ENCODE measurements at places on chromosomes 12 and 14. TPM values are rescaled to one million over a fixed set of nuclear protein-coding genes. Genes with fewer than 3 reads are reported as not detected.
A peak's percentile ranks its signal among the peaks of the same experiment; 100 is the strongest.

GRCh38 chr12:29732191-29732590 lies 51.6 kb downstream of the TMTC1 start:
- no peak for DNase-seq

GRCh38 chr14:89641495-89642175 lies 224.6 kb upstream of the FOXN3 start:
- no peak for DNase-seq

- DNase-seq = no peak
These were observed 331.7 kb downstream of the ETNK1 start for GRCh38 chr12:22956690-22957089.

GRCh38 chr12:46609273-46609623 lies 216.5 kb downstream of the SLC38A4 start:
- DNase-seq = no peak

DNA sequence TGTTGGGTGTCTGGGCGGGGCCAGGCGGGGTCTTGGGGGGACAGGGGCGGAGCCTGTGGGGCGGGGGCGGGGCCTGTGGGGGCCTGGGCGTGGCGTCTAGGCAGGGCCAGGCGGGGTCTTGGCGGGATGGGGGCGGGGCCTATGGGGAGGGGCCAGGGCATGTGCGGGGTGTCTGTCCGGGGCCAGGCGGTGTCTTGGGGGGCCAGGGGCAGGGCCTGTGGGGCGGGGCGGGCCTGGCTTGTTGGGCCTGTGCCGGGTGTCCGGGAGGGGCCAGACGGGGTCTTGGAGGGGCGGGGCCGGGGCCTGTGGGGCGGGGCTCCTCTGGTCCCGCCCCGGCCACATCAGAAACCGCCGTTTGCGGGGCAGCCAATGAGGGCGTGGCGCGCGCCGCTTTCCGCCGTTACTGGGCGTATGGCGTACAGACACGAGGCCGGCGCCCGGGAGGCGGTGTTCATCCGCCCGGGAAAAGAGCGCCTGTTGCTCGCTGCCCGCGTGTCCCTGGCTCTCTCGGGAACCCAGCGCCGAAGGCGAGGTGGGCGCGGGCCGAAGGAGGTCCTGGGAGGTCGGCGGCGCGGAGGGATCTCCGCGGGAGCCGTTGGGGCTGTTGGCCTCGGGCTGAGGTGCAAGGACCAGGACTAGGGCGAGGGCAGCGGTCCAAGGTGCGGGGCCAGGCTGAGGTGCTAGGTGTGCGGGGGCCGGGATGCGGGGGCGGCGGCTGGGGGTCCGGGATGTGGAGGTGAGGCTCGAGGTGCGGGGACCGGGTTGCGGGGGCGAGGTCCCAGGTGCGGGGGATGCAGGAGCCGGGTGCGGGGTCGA lies at the start of gene PIWIL1:
TSS of gene PIWIL1 (plus strand) at position 400 of the 816 bp plus-strand sequence. CDS start 4,705 bp downstream, outside the sequence.
- no peak for DNase-seq

DNA sequence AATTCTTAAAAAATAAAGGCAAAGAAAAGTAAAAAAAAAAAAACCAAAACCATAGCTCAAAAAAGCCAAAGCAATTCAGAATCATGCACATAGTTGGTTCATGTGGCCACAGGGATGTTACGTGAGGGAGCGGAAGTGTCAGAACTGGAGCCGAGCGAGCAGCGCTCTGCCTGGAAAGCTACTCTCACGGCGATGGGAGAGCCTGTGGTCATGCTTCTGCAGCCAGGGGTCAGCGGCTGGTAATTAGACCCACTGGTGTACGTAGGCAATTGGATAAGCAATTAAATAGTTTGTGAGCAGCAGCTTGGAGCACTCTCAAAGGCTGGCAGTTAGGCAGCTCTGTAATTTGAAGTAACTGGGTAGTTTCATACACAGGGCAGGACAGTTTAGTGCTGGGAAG lies 58.1 kb downstream of the TRHDE start:
- no peak for DNase-seq

DNA sequence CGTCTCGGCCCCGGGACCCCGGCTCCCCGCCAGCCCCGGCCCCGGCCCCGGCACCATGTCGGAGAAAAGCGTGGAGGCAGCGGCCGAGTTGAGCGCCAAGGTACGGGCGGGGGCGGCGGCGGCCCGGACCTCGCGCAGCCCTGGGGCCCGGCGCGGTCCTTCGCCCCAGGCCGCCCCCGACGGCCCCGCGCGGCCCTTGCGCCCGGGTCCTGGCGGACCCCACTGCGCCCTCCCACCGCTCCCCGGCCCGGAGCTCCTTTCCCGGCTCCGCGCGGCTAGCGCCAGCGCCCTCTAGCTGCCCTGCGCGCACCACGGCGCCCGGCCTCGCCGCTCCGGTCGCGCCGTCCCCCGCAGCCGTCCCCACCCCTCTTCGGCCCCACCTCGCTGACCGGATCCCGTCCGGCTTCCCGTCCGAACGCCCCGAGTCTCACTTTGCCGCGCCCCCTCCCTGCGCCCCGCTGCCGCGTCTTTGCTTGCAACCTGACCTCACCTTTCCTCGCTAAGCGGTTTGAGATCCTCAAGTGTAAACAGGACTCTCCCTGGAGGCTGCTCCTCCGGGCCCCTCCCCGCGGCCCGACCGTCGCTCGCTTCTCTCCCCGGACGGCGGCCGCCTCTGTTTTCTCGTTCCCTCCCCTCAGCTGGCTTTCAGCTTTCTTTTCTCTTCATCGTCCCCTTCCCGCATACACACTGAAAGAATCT lies 637 bp downstream of the PTMS start:
- peak; percentile 80 for DNase-seq

DNA sequence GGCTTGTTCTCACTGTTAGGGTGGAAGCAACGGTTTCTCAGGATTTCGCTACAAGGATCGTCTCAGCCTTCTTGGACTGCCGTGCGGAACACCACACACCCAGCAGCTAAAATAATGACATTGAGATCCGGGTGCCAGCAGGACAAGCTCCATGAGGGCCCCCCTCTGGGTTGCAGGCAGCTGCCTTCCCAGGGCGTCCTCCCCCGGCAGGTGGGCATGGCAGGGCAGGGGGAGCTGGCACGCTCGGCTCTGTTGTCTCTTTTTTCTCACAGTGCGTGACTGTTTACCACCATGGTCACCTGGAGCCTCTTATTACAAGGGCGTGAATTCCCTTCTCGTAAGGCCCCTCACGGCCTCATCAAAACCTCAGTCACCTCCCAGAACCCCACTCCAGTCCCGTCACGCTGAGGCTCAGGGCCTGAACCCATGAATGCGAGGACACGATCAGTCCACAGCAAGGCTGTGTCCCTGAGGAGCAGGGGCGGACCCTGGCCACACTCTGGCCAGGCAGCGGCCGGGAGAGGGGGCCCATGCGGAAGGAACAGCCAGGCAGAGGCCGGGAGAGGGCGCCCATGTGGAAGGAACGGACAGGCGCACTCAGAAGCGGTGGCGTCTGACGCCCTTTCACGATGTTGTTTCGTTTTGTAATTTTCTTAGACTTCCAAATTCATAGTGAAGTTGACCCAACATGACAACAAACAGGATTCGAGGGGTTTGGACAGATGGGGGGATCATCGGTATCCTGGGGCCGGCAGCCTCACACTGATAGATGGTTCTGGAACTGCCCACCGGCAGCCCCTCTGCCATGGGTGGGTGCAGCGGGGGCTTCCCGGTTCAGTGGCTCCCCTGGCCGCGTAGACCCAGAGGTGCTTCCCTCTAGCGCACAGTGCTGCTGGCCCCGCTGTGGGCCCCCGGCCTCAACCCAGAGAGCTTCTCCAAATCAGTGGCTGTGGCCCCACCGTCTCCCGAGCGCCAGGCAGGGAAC lies 10.0 kb downstream of the LRCOL1 start:
- DNase-seq = peak; percentile 64

GRCh38 chr12:92408072-92408900 lies 262.6 kb upstream of the BTG1 start:
- peak; percentile 45 for DNase-seq

DNA sequence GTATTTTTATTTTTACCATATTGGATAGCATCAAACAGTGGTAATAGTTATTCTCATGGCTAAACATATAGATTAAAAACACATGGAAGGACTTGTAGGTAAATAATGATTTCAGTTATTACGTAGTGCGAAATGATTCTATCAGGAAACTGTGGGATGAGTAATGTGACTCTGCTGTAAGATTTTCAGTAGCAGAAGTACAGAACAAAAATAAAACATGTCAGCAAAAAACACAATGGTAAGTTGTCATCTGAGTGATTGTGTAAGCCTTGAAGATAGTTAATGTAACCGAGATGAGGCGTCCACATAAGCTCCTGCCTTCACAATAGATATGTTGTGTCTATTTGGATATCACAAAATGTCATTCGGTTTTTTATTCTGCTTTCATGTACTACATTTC lies 99.8 kb downstream of the BORCS5 start:
- DNase-seq = no peak

- DNase-seq = peak; percentile 61
These were observed 126.9 kb downstream of the DUSP6 start for GRCh38 chr12:89225401-89225800.

DNA sequence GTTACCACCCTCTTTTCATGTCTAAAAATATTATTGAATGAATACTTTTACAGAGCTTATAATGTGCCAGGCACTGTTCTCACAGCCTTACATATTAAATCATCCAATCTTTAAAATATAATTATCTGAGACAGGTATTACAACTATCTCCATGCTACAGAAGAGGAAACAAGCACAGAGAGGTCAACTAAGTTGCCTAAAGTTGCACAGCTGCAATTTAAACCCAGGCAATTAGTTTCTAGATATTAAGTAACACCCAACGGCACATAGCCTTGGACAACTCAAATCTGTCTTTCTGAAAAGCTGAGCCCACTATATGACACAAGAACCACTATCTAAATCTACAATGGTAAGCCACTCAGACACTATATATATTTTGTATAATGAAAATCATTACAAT lies 92.6 kb downstream of the SLC2A13 start:
- DNase-seq = no peak

DNA sequence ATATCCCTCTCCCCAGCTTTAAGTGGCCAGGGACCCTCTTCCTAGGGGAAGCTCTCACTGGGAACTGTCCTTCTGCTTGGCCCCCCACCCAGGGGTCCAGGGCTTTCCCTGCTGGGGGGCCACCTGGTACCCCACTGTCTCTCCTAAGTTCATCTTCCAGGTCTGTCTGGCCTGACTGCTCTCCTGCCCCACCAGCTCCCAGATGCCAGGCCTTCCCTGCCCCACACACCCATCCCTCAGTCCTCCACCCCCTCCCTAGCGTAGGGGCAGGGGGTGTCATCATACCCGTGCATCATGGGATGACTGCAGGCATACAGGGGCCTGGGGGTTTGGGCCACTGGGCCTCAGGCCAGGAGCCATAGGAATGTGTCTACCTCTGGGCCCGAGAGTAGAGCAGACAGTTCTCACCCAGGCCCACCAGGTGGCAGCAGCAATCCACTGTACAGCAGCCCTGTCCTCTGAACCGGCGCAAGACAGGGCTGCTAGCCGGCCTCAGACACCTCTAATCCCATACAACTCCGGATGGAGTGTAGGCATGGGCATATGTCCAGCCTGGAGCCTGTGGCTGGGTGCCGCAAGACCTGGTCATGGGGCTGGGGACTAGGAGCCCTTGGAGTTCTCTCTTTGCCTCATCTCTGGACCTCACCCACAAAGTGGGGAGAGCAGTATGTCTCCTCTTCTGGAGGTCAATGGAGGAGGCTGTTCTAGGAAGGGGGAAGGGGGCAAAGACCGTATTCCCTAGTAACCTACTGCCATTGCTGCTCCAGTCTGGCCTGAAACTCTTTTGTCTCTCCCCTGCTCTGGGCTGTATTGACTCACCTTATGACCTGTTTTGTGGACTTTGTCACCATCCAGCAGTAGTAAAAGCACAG lies 10.0 kb upstream of the SMARCD1 start:
- DNase-seq = peak; percentile 87

- DNase-seq = no peak
These were observed 905.4 kb downstream of the SLC16A7 start for GRCh38 chr12:60501124-60501729.

- DNase-seq = no peak
These were observed 40.1 kb downstream of the NGB start for GRCh38 chr14:77230914-77231313.

GRCh38 chr14:26729851-26730250 lies 132.0 kb upstream of the NOVA1 start:
- DNase-seq = no peak

GRCh38 chr12:3601461-3602150 lies 110.6 kb downstream of the PRMT8 start:
- no peak for DNase-seq

GRCh38 chr12:6526201-6526600 lies 8.1 kb upstream of the GAPDH start:
- no peak for DNase-seq

DNA sequence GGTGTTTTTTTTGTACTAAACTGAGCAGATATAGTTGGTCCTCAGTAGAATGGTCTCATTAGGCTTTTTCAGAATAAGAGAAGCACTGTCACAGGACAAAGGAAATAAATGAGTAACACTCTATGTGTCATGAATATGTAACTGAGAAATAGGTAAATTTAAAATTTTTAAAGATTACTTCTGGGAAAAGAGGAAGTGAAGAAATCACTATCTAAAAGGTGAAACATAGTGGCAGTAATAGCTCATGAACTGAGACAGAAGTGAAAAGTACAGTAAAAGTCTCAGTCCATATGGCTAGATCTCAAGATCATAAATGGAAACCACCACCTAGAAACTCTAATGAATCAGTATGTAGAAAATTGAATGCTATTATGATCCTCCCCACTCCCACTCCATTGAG lies 89.3 kb upstream of the TTC7B start:
- DNase-seq = no peak

DNA sequence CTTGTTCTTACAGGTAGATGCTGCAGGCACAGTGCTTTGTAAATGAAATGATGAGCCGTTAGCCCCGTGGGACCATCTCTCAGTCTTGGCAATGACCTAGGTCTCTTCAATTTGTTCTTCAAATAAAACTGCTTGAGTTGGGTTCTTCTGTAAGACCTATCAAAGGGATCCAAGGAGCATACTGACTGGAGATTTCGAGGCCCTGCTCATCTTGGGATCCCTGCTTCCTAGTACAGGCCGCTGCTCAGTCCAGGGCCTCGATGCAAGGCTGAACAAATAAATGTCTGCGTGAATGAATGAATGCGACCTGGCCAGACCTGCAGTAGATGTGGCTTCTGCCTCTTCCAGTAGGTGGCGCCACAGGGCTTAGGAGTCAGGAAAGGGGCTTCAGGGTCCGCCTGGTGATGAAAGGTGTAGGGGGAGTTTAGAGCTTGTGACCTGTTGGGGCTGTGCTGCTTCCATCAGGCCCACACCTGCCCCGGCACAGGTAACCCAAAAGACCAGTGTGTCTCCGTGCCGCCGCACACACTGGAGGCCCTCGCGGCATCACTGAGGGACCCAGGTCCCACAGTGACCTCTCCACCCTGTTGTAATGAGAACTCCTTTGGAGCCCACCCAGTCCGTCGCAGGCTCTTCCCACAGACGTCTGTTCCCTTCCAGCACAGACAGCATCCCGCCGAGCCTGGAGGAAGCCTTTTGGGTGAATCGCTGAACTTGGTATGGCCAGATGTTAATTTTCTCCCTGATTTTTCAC lies 4.4 kb downstream of the CACNA1C start:
- peak; percentile 62 for DNase-seq

The RD3L gene
- not detected for total RNA-seq

The CCDC177 gene
- total RNA-seq = not detected

The SPX gene
- total RNA-seq = 0.23 TPM

The OGFOD2 gene
- total RNA-seq = 35.5 TPM

The PPP1R1A gene
- total RNA-seq = not detected

The DLGAP5 gene
- 79.7 TPM for total RNA-seq

The B3GNT4 gene
- 1.1 TPM for total RNA-seq

The MYH6 gene
- total RNA-seq = not detected

The PTPN21 gene
- total RNA-seq = not detected

The MGST1 gene
- total RNA-seq = 1.1 TPM
